Psoas muscle (tissue), 8 donors: ENCODE measurements at places on chromosomes 11 and 22. TPM values are rescaled to one million over a fixed set of nuclear protein-coding genes. Genes with fewer than 3 reads are reported as not detected.

HOATZ gene
- total RNA-seq, result not detected

GRCh38 chr11:110339456-110340250 lies 43.2 kb upstream of the RDX start:
- DNase-seq, result no peak

DNA sequence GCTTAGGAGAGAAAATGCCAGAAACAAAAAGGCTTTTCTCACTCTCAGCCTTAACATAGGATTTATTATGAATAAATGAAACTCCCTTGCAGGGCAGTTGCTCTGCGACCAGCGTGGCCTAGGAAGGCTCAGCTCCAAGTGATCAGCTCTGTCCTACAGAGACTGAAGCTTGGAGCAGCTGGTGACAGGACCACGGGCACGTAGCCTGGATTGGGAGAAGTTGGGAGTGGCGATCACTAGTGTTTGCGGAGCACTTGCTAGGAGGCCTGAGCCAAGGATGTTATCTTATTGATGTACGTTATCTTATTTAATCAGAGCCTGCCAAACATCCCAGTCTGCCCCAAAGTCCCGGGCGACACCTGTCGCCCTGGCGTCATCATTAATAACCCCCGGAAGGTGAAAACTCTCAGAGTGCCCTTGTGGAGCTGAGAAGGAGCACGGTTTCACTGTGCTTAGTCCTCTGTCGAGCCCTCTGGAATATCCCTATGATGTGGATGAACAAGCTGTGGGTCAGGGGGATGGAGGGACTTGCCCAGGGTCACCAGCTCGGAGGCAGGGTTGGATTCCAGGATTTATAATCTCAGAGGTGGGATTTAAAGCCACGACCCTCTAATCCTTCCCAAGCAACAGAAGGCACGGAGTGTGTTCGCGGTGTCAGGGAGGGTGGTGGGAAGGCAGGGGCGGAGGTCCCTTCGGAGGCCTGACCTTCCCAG lies 40.8 kb upstream of the SMIM38 start:
- no peak for DNase-seq

BTBD18 gene
- total RNA-seq, result not detected

CBLIF gene
- not detected for total RNA-seq

PIH1D2 gene
- total RNA-seq, result 0.49 TPM

ELMOD1 gene
- total RNA-seq, result 2.8 TPM

CASP5 gene
- total RNA-seq, result not detected

DEUP1 gene
- total RNA-seq, result not detected

LRRC56 gene
- 0.84 TPM for total RNA-seq

GRCh38 chr11:46902694-46903093 lies 15.7 kb downstream of the LRP4 start:
- DNase-seq, result no peak

- DNase-seq, result no peak
Observed at GRCh38 chr22:30372915-30373314, 14.3 kb downstream of the RNF215 start.

GRCh38 chr11:32571039-32571438 lies 12.6 kb upstream of the EIF3M start:
- no peak for DNase-seq

DNA sequence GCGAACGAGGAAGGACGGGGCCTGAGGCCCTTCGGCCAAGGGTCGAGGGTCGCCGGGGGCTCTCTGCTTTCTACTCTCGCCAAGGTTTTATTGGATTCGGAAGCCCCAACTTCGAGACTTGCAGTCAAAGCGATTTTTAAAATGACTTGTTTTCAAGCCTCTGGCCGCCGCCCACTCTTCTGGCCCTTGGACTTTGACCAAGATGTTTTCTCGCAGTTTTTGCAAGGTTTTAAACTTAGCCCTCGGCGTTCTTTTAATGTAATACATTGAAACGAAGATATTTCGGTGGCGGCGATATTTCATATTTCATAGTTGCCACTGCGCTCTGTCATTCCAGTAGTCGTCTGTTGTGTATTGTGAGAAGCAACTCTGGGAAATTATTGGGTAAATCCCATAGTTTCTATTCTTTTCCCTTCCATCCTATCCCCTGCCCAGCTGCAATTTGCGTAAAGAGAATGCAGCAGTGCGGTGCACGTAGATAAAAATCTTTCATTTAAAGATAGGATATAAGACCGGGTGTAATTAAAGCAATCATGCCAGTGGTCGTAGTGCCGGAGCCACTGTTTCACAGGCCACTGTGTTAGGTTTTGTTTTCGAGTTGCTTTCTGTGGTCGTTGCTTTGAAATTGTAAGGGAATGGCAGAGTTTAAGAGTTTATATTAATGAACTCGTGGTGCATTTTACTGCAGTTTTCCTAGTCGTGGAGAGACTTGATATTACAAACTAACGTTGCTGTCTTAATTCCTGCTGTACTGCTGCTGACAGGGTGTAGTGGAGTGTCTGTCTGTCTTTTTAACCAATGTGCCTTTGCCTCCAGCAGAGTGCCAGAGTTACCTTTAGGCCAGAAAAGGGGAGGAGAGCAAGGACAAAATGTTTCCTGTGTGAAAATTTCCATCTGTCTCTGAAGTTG lies 702 bp downstream of the BIRC2 start:
- DNase-seq, result no peak

DNA sequence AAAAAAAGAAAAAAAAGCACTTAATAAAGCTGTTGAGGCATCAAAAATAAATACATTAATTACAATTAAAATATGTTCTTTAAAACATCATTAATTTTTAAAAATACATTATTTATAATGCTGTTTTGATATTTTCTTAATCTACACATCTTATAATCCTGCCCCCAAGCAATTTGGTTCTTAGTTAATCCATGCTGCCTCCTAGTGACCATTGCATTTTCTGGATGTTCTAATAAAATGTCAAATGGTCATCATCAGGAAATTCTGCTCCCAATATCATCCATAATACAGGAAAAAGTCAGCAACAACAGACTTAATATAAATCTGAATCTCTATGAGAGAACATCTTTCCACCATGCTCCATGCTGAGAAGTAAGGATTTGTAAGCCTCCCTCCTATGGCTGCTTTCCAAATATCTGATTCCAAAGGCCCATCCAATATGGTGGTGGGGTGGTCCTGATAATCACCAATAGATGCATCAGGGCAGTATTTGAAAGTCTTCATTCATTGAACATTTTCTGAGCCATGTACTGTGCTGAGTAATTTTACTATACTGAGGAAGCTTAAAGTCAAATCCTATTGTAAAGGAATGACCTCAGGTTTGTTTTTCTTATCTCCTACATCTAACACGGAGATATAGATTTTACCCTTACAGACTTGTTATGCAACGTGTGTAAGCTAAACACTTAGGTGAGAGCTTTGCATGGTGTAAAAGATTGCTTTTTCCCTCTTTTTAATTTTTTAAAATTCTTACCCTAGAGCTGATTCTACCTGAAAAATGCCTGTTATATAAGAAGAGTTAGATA lies 124.7 kb upstream of the BMAL1 start:
- DNase-seq, result no peak

- DNase-seq, result no peak
Observed at GRCh38 chr11:62129590-62130282, 5.9 kb downstream of the INCENP start.

GRCh38 chr22:33605666-33606065 lies 314.6 kb downstream of the LARGE1 start:
- DNase-seq, result no peak
